ENCODE measurements at places on chromosomes 1 and 21.
A peak's percentile ranks its signal among the peaks of the same experiment; 100 is the strongest.

DNA sequence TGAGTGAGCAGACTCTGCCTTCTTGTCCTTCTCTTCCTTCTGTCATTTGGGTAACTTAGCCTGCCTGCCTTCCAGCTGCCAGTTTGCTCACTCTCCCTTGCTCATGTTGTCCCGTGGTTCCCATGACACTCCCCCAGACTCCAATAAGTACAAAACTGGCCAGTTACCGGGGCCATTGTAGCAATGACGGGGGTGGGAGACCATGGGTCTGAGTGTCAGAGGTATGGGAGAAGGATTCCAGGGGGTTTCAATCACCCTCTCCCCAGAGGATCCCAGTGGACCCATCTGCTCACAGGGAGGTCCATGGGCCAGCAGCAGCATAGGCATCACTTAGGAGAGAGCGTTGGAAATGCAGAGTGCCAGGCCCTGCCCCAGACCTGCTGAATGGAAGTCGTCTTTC lies 51.3 kb downstream of the CAPN9 start:
- DNase-seq: no peak

DNA sequence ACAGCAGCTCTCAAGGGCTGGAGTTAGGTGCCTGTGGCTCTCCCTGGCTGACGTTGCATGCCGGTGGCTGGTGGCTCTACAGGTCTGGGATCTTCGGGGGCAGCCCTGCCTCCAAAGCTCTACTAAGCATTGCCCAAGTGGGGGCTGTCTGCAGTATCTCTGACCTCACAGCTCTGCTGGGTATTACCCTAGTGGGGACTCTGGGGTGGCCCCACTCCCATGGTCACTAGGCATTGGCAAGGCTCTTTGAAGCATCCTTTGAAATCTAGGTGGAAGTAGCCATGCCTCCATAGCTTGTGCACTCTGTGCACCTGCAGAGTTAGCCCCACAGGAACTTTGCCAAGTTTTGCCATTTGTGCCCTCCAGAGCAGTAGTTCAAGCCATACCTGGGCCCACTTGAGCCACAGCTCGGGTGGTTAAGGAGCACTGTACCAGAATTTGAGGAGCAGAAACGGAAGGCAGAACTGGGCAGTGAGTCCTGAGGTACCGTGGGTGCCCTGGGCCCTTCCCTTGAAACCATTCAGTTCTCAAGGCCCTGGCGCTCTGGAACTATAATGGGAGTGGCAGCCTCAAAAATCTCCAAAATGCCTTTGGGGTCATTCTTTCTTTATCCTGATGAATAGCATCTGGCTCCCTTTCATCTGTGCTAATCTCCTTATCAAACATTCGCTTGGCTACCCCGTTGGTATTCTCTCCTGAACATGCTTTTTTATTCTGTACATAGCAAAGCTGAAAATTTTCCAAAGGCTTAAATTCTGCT lies 15.4 kb downstream of the GJA4 start:
- DNase-seq: no peak

DNA sequence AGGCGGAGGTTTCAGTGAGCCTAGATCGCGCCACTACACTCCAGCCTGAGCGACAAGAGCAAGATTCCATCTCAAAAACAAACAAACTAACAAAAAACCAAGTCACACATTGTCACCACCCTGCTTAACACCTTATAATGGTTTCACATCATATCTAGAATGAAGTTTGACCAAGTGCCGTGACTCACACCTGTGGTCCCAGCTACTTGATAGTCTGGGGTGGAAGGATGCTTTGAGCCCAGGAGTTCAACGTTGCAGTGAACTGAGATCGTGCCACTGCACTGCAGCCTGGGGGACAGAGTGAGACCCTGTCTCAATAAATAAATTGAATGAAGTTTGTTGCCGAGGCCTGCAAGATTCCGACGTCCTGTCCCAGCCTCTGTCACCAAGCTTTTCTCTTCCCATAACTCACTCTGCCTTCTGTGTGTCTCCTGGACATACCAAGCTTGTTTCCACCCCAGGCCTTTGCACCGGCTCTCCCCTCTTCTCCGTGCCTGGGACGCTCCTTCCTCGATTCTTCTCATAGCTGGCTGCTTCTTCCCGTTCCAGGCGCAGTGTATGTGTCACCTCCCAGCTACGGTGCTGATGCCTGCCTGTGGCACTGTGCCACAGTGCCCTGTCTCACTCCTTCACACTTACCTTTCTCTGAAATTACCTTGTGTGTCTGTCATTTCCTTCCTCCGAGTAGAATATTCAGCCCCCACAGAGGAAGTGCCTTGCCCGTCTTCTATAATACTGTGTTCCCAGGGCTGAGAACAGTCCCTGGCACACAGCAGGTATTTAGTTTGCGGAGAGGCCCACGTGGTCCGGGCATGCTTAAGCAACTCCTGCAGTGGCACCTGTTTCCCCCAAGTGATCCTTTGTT lies 3.8 kb upstream of the SELENON start:
- DNase-seq: no peak

DNA sequence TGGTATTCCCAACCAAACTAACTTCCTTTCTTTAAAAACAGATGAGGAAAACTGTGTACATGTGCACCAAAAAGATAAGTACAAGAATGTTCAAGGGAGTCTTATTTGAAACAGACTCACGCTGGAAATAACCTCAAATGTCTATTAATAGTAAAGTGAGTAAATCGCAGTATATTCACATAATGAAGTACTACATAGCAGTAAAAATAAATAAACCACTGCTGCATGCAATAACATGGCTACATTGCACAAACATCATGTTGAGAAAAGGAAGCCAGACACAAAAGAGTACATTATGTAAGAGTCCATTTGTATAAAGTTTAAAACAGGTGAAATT lies 5.2 kb upstream of the DENND2D start:
- peak; percentile 66 for DNase-seq

DNA sequence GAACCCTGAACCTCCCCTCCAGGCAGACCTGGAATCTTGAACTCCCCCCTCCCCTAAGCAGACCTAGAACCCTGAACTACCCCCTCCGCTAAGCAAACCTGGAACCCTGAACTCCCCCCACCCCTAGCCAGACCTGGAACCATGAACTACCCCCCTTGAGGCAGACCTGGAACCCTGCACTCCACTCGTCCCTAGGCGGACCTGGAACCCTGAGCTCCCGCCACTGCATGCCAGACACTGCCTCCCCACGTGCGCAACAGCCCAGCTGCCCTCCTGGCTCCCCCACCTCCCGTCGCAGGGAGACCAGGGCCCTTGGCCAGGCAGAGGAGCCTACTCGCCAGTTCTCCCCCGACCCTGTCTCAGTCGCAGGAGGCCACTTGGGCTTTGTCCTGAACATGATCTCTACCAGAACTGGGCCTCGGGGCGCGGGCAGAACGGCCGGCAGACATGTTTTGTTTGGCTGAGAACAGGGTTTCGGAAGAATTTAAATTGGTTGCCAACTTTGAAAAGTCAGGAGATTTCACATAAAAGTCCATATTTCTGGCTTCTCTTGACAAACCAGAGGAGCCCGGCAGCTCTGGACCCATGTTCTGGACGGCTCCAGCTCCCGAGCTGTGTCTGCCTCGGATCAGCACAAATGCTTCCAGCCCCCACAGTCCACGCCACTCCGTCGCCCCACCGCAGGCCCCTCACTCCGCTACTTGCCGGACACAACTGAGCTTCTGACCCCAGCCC lies 9.2 kb upstream of the PLEKHG5 start:
- DNase-seq: no peak

DNA sequence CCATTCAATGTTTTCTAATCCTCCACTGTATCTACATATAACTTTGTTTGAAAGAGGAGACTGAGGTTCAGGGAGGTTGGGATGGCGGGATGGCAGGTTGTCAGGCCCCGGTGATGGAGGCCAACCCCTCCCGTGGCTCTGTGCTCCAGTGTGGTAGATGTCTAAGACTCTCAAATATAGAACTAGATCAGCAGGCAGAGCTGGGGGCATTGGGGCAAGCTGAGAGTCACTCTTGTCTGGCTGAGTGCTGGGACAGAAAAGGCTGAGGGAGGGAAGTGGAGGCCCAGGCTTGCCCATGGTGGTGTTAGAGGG lies 1.7 kb downstream of the IL6R start:
- no peak for DNase-seq

DNA sequence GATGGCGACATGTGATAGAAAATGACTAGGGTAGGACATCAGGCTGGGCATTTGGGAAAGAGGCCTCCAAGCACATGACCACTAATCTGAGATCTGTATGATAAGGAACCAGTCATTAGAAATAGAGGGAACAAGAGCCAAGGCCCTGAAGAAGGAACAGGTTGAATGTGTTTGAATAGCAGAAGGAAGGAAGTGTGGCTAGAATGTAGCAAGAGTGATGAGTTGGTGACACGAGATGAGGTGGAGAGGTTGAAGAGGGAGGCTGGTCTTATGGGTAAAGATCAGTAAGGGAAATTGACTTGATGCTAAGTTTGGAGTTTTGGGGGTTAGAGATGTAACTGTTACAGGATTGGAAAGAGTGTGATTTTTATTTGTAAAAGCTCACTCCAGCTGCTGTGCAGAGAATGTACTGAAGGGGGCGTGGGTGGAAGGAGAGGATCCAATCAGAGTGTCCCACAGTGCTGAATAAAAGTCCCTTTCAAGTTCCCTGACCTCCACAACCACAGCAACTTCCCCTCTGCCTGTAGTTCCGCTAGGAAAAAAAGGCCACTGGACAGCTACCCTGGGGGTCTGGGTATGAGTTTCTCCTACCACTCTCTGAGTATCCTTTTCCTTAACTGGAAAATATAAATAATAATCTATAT lies 295.0 kb downstream of the OMA1 start:
- DNase-seq: peak; percentile 73

GRCh38 chr1:8847990-8848389 lies 30.5 kb downstream of the ENO1 start:
- no peak for DNase-seq

- DNase-seq: peak; percentile 2
Observed at GRCh38 chr1:242454262-242455051, 70.0 kb downstream of the PLD5 start.

DNA sequence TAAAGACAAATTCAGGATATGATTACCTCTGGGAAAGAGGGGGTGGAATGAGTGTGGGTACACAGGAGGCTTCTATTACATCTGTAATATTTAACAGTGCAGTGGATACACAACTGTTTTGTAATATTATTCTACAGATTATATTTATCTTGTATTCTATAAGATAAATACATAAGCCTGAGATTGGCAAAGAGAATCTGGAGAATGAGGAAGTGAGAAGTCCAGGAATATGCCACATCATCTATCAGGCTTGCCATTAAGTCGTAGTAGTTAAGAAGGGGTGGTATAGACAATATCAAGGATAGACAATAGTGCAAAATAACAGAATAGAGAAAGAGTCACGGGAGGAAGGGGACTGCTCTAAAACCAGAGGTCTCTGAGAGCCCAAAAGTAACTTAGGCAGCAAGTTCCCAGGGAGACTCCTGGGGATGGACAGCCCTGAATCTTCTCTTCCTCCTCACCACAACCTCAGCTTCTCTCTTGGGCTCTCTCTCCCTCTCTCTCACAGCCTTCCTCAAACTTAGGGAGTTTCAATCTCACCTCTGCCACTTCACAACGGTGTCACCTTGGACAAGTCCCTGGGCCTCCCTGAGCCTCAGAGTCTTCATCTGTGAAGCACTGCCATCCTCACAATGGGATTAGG lies 14.0 kb upstream of the PTAFR start:
- no peak for DNase-seq

DNA sequence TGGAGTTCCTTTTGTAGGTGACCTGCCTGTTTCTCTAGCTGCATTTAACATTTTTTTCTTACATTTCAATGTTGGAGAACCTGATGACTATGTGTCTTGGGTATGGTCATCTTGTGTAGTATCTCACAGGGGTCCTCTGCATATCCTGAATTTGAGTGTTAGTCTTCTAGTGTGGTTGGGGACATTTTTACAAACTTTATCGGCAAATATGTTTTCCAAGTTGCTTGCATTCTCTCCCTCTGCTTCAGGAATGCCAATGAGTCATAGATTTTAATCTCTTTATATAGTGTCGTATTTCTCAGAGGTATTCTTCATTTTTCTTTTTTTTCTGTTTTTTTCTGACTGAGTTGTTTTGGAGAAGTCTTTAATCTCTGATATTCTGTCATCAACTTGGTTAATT lies 684.0 kb downstream of the NCAM2 start:
- DNase-seq: no peak

GRCh38 chr1:29397256-29397590 lies 160.9 kb downstream of the PTPRU start:
- DNase-seq: no peak

GRCh38 chr21:44710756-44711326 lies 531 bp downstream of the TSPEAR start:
- DNase-seq: no peak

DNA sequence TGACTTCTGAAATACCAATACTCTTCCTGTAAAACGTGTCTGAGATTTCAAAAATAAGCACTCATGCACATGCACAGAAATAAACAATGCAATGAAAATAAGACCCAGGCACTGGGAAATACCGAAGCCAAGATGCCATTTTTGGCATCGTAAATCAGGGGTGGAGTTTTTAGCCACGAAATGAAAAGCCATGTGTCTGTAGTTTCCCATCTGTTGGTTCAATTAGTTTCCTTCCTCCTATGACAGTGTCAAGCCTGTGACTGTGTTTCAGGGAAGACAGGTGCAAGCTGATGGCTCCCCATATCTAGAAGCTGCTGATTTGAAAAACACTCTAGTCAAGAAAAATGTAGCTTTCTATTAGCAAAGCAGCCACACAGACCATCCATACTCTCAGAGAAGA lies 480.4 kb upstream of the CAMK1G start:
- no peak for DNase-seq

- DNase-seq: no peak
Observed at GRCh38 chr1:1306661-1307260, 969 bp downstream of the ACAP3 start.

- no peak for DNase-seq
Observed at GRCh38 chr1:36938819-36939218, 95.5 kb downstream of the GRIK3 start.

GRCh38 chr1:40305451-40305850 lies 11.6 kb downstream of the COL9A2 start:
- DNase-seq: no peak

- DNase-seq: no peak
Observed at GRCh38 chr21:42806509-42807140, 72.7 kb downstream of the WDR4 start.

GRCh38 chr1:180080439-180080838 lies 74.2 kb upstream of the QSOX1 start:
- no peak for DNase-seq

DNA sequence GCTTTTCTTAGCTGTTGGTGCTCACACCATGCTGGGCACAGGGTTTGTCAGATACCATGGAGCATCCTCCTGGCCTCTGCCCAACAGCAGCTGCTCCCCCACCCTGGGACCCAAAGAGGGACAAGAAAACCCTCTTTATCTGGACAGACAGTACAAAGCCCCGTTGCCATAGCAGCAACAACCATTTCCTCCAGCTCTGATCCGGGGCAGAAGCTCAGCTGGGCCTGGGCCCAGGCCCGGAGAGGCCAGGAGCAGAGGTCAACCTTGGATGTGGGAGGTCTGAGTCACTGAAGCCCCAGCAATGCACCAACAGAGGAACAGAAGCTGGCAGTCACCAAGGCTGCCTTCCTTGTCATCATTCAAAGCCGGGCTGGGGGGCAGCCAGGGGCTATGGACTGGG lies 228.4 kb upstream of the POU3F1 start:
- DNase-seq: no peak

All from HL-60 (cell line).